Glomerular endothelial cell (primary cell): ENCODE measurements at places on chromosomes 6 and 20. TPM values are rescaled to one million over a fixed set of nuclear protein-coding genes. Genes with fewer than 3 reads are reported as not detected.

DNA sequence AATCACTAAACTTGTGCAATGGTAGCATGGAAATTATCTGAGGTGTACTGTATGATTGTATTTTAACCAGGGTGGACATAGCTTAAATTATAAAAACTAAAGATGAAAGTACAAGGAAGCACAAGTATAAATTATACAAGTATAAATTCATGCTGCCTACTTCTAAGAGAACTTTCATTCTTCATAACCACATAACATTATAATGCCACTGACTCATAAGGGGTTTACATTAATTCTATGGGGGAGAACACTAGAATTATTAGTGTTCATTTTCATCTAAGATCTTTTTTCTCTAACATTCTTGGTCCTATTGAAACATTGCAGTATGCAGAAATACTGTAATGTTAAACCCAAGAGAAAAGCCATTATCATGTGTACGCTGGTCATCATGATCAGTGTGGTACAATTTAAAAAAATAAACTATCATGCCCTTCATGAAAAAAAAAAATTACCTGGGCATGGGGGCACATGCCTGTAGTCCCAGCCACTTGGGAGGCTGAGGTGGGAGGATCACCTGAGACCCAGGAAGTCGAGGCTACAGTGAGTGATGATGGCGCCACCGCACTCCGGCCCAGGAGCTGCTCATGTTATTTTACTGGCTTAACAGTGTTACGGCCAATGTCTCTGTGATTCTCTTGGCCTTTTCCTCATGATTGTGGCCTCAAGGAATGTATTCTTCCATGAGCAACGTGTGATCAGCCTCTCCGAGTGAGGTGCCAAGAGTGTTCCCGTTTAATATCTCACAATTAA lies 25.9 kb upstream of the AHCY start:
- DNase-seq, result no peak

GRCh38 chr6:79167931-79168694 lies 66.4 kb downstream of the HMGN3 start:
- DNase-seq, result no peak

DNA sequence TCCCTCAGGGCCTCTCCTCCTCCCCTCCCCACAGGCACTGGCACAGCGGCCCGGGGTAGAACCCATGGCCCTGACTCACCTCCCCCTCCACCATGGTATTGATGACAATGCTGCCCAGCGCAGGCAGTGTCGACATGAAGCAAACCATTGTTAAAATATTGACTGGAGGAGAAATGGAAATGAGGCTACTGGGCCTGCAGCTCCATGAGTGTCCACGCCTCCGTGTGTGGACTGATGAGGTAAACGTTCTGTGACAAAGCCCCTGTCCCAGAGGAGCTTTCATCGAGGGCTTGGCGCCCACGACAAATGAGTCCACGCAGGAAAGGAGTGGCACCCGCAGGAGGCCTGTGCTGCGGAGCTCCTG lies 402.7 kb downstream of the TAF4 start:
- no peak for DNase-seq

- DNase-seq, result no peak
These were observed 158.0 kb downstream of the DST start for GRCh38 chr6:56484669-56485068.

GRCh38 chr6:163331245-163331644 lies 83.3 kb upstream of the QKI start:
- no peak for DNase-seq

DNA sequence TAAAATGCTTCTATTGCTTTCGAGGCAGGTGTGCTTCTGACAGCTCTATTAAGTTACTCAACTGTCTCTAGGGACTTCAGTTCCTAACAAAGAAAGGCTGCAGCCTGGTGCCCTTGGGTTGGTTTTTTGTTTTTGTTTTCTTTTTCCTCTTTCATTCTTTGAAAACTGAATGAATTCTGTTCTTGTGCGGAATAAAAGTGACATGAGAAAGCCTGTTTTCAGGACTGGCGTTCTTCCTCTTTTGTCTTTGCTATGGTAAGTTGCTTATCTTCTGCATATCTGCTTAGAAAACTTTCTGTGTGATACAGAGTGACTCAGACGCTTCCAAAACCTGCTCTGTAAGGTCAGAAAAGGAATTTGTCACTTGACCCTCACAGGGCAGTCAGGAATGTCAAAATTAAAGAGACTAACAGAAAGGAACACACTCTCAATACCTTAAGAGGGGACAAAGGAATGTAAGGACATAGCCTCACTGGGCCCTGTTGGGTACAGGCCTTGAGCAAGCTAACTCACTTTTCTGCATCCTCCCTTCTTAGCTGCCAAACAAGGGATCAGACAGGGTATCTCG lies 56.2 kb upstream of the NHSL1 start:
- DNase-seq, result no peak

GRCh38 chr6:53399027-53399344 lies 50.2 kb upstream of the ELOVL5 start:
- DNase-seq, result no peak

GRCh38 chr6:149384464-149384863 lies 15.6 kb upstream of the SUMO4 start:
- no peak for DNase-seq

DNA sequence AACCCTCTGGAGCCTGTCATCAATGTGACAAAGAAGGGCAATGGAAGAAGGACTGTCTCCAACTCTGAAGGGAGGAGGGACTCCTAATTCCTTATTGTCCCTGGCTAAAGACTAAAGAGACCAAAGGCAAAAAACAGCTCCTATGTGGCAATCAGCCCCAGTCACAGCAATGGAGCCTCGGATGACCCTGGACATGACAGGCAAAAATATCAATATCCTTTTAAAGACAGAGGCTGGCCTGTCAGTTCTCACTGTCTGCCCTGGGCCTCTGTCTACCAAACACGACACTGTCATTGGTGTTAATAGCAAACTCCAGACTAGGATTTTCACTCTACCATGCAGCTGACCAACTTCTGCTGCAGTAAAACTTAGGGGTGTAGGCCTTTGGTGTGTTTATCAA lies 38.0 kb upstream of the POU5F1 start:
- no peak for DNase-seq

- DNase-seq, result no peak
These were observed 41.3 kb downstream of the FRK start for GRCh38 chr6:116019428-116019827.

DNA sequence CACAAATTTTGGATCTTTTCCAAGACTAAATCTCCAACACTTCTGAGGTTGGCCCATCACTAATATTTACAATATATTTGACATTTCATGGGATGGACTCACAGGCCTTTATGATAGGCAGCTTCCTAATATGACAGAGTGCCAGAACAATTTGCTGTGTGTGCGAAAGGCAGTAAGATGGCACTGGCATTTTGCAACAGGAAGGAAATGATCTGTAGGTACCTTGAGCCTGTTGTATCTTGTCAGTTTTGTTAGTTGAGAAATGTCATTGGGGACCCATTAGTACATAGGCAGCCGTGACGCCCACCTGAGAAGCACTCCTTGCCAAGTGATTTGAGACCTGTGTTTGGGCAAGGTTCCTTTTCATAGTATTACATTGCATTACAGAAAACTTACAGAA lies 153.4 kb upstream of the HEY2 start:
- DNase-seq, result no peak

HLA-DQB2 gene
- total RNA-seq, result not detected in 2 replicates

SLC44A4 gene
- 0.05 and 1.7 TPM in 2 replicates for total RNA-seq
